ENCODE measurements at places on chromosomes 16 and 17.

DNA sequence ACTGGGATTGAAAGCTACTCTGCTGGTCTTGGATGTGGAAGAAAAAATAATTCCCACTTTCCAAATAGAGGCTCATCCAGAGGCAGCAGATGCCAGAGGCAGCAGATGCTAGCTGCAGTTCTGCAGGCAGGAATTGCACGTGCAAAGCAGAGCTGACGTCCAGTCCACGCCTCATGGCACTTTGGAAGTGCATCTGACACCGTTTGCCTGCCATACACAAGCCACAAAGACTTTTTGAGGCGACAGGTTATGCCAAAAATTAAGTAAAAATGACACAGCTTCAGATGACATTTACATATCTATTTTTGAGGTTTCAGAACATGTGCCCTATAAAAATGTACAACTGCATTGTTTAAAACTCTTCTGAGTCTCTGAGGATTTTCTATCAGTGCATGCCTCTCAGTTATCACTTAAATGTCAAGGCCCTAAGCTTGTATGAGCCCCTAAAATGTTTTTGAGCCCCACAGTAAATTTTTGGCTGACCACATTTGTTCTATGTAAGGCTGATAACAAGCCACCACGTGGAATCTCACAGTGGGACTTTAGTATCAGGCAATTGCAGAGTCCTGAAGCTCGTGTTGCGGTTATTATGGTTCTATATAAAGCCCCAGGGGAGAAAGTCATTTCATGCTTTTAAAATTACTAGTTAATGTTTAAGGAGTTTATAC, 239.2 kb downstream of the PRKCA start:
- no peak for DNase-seq

DNA sequence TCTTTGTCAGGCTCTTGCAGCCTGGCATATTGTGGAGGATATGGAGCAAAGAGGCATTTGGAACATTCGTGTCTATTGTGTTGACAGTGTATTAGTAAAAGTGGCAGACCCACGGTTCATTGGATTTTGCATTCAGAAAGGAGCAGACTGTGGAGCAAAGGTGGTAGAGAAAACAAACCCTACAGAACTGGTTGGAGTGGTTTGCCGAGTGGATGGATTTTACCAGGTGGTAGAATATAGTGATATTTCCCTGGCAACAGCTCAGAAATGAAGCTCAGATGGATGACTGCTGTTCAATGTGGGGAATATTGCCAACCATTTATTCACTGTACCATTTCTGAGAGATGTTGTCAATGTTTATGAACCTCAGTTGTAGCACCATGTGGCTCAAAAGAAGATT, 44.5 kb downstream of the EFCAB13 start:
- DNase-seq, result no peak

DNA sequence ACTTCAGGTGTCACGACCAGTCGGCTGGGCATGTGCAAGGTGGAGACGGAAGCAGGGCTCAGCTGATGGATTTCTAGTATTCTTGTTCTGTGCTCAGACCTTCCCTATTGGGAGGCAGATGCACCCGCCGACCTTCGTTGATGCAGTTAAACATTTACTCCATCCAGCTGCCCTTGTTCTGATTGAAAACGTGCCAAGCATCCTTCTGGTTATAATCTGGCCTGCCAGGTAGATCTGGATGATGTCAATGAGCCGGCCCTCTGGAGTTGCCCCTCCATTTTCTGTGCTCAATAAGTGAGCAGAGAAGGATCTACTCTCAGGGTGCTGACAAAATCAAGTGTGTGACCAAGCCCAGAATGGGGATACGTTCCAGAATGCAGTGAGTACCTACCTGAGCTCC, 38.3 kb downstream of the CCDC182 start:
- no peak for DNase-seq

GRCh38 chr17:60577147-60577915, 22.7 kb upstream of the PPM1D start:
- DNase-seq, result peak; percentile 74

DNA sequence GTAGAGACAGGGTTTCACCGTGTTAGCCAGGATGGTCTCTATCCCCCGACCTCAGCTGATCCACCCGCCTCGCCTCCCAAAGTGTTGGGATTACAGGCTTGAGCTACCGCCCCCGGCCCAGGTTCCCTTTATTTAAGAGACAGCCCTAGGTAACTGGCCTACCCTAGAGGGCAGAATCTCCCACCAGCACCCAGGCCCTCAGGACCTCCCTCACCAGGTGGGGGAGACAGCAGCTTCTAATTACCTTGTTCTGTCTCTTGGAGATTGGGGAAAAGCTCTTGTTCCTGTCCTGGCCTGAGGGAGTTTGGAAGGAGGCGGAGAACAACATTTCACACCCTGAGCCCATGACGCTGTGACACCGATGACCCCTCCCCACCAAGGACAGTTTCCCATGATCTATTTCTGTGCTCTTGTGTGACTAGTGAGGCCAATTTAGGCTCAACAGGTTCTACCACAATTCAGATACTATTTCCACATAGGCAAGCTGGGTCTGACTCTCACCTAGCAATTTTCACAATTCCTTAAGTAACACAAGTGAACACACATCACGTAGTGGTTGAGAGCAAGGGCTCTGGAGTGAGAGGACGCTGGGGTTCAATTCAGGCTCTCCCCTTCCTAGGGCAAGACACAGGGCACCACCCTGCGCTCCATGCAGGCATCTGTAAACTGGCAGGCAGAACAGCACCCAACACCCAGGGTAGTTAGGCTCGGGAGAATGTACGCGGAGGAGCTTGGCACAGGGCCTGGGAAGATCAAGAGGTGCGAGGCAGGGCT, 20.4 kb downstream of the HDAC5 start:
- DNase-seq, result no peak

- peak; percentile 23 for DNase-seq
Observed at GRCh38 chr16:67537636-67538591, 9.3 kb downstream of the RIPOR1 start.

GRCh38 chr17:42098730-42099399, 592 bp upstream of the ZNF385C start:
- no peak for DNase-seq

DNA sequence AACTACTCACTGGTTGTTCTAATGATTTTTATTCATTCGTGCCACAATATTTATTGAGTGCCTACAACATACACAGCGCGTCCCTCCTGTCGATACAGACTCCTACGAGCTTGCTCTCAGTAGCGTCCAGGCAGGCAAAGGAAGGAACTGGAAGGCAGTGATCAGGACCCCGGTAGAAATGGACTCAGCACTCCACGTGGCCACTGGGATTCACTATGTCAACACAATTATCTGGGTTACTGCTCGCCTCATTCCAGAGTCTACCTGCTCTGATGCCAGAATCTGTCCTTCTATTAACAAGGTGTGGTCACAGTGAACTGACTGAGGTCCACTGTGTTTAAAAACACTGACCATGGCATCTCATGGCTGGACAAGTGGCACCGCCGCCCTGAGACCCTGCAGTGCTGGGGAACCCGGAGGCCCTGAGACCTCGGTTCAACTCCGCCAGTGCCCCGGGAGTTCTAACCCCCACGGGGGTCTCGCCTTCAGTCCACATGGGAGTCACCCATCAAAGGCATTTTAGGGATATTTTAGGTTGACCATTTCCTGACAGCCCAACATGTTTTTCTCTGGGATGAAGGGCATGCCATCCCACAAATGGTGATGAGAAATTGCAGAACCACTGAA, 71.4 kb downstream of the ZFHX3 start:
- no peak for DNase-seq

- DNase-seq, result no peak
Observed at GRCh38 chr16:12296406-12296805, 319.9 kb downstream of the SNX29 start.

- DNase-seq, result no peak
Observed at GRCh38 chr17:7294614-7295153, at the start of gene YBX2. YBX2 (minus strand) TSS chr17:7294639; CDS start chr17:7294500, 139 bp downstream.

GRCh38 chr17:21171309-21171922, 42.5 kb downstream of the TMEM11 start:
- no peak for DNase-seq

DNA sequence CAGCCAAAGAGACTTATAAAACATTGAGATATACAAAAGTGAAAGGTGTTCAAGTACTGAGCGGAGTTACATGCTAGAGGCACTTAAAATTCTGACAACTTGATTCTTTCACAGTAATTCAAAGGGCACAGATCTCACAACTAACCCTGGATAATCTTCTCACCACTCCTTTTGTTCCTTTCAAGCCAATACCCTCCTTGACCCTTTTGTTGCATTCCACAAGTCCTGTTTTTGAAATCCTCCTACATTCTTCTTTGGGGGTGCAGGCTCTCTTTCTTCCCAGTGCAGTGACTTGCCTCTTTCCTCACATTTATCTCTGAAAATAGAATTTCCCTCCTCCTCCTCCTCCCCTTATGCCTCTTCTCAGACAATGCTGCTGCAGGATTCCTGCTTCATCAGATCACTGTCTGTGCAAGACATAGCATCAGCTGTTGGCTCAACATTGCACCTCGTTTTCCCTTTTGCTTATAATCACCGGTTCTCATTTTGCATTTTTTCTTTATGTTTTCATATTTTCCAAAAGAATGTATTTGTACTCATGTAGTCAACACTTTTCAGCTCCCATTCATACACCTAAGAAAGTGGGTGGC, 199.3 kb downstream of the CDH8 start:
- no peak for DNase-seq

DNA sequence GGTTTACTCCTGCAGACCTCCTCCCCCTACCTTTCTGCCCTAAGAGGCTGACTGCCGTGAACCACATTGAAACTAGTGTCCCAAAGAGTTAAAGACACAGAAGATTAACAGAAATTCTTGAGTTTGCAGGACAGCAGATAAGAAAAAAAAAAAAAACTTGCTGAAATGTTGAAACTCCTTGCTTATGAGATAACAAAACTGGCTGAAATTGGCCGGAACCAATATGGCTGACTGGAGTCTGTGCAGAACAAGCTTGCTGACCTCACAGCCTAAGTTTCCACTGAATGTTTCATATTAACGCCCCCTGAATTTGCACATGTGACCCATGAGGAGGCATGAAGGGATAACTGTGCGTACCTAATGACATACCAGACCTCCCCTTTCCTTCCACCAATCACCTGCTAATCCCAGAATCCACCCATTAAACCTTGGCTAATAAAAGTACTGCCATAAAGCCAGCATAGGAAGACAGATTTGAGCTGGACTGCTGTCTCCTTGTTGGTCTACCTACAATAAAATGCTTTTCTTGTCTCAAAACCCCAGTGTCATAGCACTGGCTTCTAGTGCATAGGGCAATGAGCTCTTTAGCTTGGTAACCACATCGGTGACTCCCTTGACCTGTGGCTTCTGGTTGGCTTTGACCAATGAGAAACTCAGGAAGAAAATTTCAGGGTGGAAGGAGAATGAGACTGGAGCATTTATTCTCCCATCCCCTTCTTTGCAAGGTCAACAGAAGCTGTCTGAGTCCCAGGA, 80.1 kb downstream of the PMP22 start:
- no peak for DNase-seq

GRCh38 chr17:18280766-18281371, 20.4 kb downstream of the MIEF2 start:
- no peak for DNase-seq

DNA sequence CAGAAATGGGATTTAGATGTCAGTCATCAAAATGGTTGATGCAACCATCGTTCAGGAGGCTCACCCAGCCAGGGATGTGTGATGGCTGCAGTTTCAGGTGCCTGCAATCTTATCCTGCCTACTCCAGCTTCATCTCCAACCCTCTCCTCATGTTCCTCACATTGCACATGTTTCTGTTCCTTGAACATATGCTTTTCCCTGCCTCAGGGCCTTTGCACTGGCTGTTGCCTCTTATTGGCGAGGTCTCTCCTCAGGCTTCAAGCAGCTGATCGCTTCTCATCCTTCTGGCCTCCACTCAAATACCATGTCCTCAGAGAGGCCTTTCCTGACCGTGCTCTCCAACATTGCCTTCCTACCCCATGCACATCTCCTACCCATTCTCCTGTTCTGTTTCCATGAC, 24.6 kb downstream of the ARSG start:
- DNase-seq, result no peak

- no peak for DNase-seq
Observed at GRCh38 chr16:4465977-4466779, 8.2 kb downstream of the NMRAL1 start.

GRCh38 chr16:87212026-87212425, 105.2 kb downstream of the C16orf95 start:
- no peak for DNase-seq

GRCh38 chr16:4882633-4883285, 35.5 kb downstream of the UBN1 start:
- no peak for DNase-seq

GRCh38 chr17:21094298-21094704, 32.5 kb upstream of the DHRS7B start:
- no peak for DNase-seq

- no peak for DNase-seq
Observed at GRCh38 chr17:3221850-3222249, 14.4 kb downstream of the OR1A1 start.

- DNase-seq, result no peak
Observed at GRCh38 chr16:51225878-51226277, 74.8 kb upstream of the SALL1 start.

GRCh38 chr17:82104797-82105416, 6.9 kb upstream of the FASN start:
- no peak for DNase-seq

DNA sequence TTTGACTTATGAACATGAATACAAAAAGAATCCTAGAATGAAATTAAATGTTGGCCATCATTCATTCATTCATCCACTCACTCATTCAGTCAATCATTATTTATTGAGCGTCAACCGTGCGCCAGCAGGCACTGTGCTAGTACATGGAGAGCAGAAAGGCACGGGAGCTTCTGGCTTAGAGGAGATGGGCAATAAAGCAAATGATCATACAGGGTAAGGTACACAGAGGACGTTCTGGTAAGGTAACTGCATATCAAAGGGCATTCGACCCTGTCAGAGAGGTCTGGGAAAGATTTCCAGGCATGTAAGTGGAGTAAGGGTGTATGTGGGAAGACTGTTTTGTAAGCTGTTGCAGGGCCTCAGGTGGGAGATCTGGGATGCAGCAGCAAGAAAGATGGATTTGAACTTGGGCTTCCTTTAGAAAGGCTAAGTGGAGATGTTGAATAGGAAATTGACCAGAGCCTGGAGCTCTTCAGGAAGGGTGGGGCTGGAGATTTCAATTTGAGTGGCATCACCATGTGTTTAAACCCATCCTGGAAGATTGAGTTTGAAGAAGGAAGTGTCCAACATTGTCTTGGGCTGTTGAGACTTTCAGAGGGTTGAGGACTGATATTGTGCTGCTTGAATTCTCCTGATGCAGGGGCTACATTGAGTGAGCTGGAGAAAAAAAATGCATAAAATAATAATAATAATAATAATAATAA, 2.8 kb upstream of the MSI2 start:
- DNase-seq, result no peak

DNA sequence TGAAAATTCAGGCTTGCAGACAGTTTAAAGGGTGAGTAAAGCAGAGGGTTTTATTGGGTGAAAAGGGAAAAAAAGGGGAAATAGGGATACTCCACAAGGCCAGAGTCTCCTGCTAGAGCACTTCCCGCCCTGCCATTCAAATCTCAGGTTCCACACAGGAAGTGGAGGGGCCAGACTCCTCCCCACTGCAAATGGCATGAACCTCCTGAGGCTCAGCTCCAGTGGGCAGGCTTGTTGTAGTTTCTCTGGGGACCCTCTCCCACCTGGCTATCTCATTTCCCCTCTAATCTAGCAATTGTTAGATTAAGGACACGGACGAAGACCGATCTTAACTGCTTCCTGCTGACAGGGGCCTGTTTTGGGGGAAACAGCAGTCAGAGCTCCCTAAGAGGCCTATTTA, 43.4 kb downstream of the TAOK1 start:
- no peak for DNase-seq

GRCh38 chr16:67339453-67339852, 12.8 kb downstream of the LRRC36 start:
- DNase-seq, result no peak

GRCh38 chr17:75509528-75510258, 5.6 kb downstream of the CASKIN2 start:
- no peak for DNase-seq

GRCh38 chr16:2331931-2332267, 8.6 kb downstream of the ABCA3 start:
- no peak for DNase-seq

Measured in globus pallidus (tissue), 1 donor.